ENCODE measurements at places on chromosomes 6 and 20.

DNA sequence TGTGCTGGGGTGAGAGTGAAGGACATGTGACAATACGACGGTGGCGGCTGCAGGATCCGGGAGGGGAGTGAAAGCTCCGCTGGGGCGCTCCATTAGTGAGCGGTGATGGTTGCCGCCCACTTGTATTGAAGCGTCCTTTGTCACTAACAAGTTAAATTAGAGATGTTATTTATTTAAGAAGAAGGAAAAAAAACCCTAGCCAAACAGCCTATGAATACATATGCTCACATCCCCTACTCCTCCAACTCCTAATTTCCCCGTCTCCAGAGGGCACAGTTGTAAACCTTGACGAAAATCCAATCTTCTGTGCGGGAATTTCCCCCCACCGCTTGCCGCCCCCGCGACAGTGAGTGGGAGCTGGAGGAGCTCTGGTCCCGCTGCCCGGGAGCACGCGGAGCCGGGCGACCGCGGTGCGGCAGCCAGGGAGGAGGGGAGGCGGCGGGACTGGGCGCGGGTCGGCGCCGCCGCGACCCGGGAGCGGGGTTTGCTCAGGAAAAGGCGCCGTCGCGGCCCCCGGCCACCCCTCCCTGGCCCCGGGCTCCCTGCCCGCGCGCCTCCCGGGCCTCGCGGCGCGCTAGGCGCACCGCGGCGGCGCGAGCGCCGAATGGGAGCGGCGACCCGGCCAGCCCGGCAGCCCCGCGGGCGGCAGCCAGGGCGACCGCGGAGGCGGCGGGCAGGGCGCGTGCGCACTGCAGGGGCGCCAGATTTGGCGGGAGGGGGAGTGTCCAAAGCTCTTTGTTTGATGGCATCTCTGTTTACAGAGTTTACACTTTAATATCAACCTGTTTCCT is at the start of gene MYB:
Gene MYB (plus strand): TSS at position 767 of the 791 bp plus-strand sequence. CDS start 206 bp downstream, outside the sequence.
- peaks cover 46% of the 10 kb centered on the region for H3K27me3 ChIP-seq
- no peaks in the 10 kb centered on the region for H3K36me3 ChIP-seq

DNA sequence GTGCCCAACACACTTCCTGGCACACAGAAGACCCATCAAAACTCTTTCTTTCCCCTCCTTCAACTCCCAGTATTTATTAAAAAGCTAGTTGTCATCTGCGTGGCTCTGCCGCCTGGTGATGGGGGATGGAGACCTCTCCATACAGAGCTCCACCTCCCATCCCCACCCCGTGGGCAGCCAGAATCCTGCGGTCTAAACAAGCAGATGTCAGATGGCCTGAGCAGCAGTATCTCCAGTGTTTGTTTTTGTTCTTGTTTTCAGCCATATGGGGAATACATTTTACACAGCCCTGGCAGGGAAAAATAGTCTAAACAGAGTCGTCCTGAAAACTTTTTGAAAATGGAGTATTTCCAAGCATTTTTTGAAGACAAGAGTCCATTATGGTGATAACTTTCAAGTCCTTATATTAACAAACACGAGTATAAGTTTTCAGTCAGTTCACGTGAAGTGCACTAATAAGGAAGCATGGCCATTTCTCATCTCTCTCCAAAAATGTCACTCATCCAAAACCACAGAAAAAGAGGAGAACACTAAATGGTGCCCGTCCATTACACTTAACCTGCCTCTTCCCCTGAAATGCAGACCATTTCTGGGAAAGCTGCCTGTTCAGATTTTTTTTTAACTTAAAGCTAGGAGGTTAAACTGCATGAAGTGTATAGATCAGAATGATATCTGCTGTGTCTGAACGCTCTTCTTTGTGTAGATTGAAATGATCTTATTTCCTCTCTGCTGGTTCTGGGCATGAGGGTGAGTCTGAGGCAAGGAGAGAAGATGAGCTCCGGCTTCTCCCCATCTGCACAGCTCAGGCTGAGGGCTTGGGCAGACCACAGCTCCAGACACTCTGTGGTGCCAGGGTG is 91.0 kb downstream of the TCP11 start:
- no peaks in the 10 kb centered on the region for H3K27me3 ChIP-seq
- H3K27ac ChIP-seq: no peak overlapping the region
- H3K36me3 ChIP-seq: no peaks in the 10 kb centered on the region
- H3K4me3 ChIP-seq: no peak overlapping the region

GRCh38 chr20:11987526-11987925 is 69.8 kb downstream of the BTBD3 start:
- no peak overlapping the region for H3K27ac ChIP-seq
- DNase-seq: no peak
- H3K27me3 ChIP-seq: no peaks in the 10 kb centered on the region
- no peaks in the 10 kb centered on the region for H3K36me3 ChIP-seq

DNA sequence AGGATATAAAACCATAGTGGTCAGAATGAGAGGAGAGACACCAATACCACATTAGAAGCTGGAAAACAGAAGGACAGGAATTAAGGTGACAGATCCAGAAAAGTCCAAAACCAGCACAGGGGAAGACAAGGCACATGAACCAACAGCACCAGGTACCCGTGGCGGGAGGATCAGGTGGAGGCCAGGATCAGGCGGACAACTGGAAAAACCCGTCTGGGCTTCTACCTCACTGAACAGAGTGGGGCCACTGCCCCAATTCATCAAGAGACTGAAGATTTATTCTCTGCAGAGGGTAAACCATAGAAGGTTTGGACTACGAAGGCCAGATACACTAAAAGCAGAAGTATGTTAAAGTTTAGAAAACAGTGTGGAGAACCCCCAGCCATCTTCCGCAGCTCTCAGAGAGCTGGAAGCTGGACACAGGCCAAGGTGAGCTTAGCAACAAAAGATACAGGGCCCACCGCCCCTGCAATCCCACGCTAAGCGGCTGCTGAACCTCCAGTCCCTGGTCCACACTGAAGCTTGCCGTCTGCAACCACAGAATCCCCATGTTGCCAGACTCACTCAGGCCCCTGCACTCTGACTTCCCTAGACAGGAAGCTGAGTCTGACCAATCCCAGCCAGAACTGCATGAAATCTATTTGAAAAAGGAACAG is 29.9 kb downstream of the ABHD12 start:
- H3K36me3 ChIP-seq: peaks cover 8% of the 10 kb centered on the region
- peak overlapping the region; percentile 33 for H3K4me3 ChIP-seq

DNA sequence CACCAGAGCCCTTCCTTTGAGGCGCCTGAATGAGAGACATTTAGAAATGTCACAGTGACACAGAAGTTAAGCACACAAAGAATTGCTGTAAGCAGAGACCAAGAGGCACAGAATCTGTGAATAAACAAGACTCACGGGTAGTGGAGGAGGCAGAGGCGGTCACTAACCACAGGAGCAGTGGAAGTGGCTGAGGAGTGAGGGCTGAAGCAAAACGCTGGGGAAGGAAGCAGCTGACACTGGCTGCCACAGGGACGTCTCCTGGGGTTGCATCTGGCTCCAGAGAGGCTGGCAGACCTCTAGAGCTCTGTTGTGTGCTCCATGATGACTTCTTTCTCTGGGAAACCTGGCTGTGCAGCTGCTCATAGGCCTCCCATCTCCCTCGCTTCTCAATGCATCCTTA is 65.0 kb upstream of the SLC2A12 start:
- H3K27ac ChIP-seq: no peak overlapping the region
- H3K36me3 ChIP-seq: no peaks in the 10 kb centered on the region

- no peak overlapping the region for H3K4me3 ChIP-seq
- no peaks in the 10 kb centered on the region for H3K4me1 ChIP-seq
- DNase-seq: no peak
- no peaks in the 10 kb centered on the region for H3K27me3 ChIP-seq
- no peak overlapping the region for H3K27ac ChIP-seq
Measured at GRCh38 chr6:105112577-105112976, 67.2 kb downstream of the POPDC3 start.

- H3K27ac ChIP-seq: peak overlapping the region; percentile 9
- peaks cover 32% of the 10 kb centered on the region for H3K36me3 ChIP-seq
- H3K4me1 ChIP-seq: peaks cover 18% of the 10 kb centered on the region
- no peak for DNase-seq
Measured at GRCh38 chr20:16528078-16528477, 45.2 kb downstream of the KIF16B start.

- H3K36me3 ChIP-seq: peaks cover 46% of the 10 kb centered on the region
- H3K4me3 ChIP-seq: no peak overlapping the region
- H3K27me3 ChIP-seq: no peaks in the 10 kb centered on the region
- no peak overlapping the region for H3K27ac ChIP-seq
- no peaks in the 10 kb centered on the region for H3K4me1 ChIP-seq
Measured at GRCh38 chr6:137202078-137202477, 17.1 kb downstream of the IFNGR1 start.

- H3K4me3 ChIP-seq: no peak overlapping the region
- peaks cover 4% of the 10 kb centered on the region for H3K4me1 ChIP-seq
- H3K27ac ChIP-seq: no peak overlapping the region
- no peaks in the 10 kb centered on the region for H3K27me3 ChIP-seq
Measured at GRCh38 chr6:56904068-56904467, 50.8 kb upstream of the BEND6 start.

- no peak for DNase-seq
- H3K36me3 ChIP-seq: peaks cover 6% of the 10 kb centered on the region
- peaks cover 20% of the 10 kb centered on the region for H3K4me1 ChIP-seq
- H3K27me3 ChIP-seq: no peaks in the 10 kb centered on the region
Measured at GRCh38 chr20:19923762-19924161, 93.4 kb upstream of the NAA20 start.

GRCh38 chr6:106383573-106383972 is 23.1 kb downstream of the CRYBG1 start:
- H3K4me1 ChIP-seq: no peaks in the 10 kb centered on the region
- no peak overlapping the region for H3K4me3 ChIP-seq
- H3K36me3 ChIP-seq: no peaks in the 10 kb centered on the region
- H3K27ac ChIP-seq: no peak overlapping the region
- no peak for DNase-seq
- H3K27me3 ChIP-seq: peaks cover 22% of the 10 kb centered on the region

- peaks cover 54% of the 10 kb centered on the region for H3K4me1 ChIP-seq
- DNase-seq: no peak
- H3K27ac ChIP-seq: peak overlapping the region; percentile 88
- no peaks in the 10 kb centered on the region for H3K27me3 ChIP-seq
Measured at GRCh38 chr6:75608956-75609533, 7.4 kb downstream of the SENP6 start.

GRCh38 chr20:44664131-44664530 is 12.6 kb upstream of the ADA start:
- H3K4me3 ChIP-seq: no peak overlapping the region
- H3K27ac ChIP-seq: peak overlapping the region; percentile 23
- no peak for DNase-seq
- H3K36me3 ChIP-seq: no peaks in the 10 kb centered on the region
- no peaks in the 10 kb centered on the region for H3K4me1 ChIP-seq
- no peaks in the 10 kb centered on the region for H3K27me3 ChIP-seq

DNA sequence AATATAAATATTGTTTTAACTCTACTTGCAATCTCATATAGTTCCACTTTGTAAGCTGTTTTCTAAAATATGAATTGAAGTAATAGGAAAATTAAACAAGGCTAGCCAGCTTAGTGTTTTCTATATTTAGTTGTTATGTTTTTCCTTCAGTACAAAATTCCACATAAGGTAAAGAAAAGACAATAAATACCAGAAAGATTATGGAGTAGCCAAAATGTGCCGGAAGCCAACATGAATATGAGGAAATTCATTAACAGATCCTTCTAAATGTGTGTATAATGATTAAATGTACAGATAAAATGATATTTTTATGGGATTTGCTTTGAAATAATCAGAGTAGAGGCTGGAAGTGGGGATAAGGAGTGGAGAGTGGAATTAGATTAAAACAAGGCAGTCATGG is 52.5 kb upstream of the COL21A1 start:
- peaks cover 10% of the 10 kb centered on the region for H3K4me1 ChIP-seq
- no peak overlapping the region for H3K27ac ChIP-seq
- H3K36me3 ChIP-seq: no peaks in the 10 kb centered on the region

DNA sequence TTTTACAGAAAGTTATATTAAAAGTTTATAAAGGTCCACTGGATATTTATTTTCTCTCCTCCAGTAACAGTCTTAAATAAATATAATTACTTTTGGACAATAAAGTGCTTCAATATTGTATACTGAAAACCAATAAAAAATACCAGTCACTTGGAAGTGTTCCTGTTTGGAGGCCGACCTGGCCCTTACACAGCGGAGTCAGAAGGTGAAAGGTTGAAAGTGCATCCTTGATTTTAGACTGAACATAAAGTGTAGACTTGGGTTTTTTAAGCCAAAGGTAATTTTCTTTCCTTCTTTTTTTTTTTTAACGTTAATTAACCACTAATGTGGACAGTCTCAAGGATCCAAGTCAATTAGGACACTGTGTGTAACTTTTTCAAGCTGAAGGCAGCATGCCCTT is 152.3 kb upstream of the TBX18 start:
- no peaks in the 10 kb centered on the region for H3K36me3 ChIP-seq
- H3K4me3 ChIP-seq: no peak overlapping the region
- peaks cover 5% of the 10 kb centered on the region for H3K27me3 ChIP-seq
- H3K4me1 ChIP-seq: no peaks in the 10 kb centered on the region
- no peak overlapping the region for H3K27ac ChIP-seq
- DNase-seq: no peak

- DNase-seq: no peak
- no peaks in the 10 kb centered on the region for H3K27me3 ChIP-seq
- no peaks in the 10 kb centered on the region for H3K4me1 ChIP-seq
- no peak overlapping the region for H3K27ac ChIP-seq
- H3K4me3 ChIP-seq: no peak overlapping the region
Measured at GRCh38 chr6:110741517-110741916, 73.8 kb downstream of the CDK19 start.

- no peak overlapping the region for H3K4me3 ChIP-seq
- H3K27me3 ChIP-seq: peaks cover 15% of the 10 kb centered on the region
- H3K4me1 ChIP-seq: no peaks in the 10 kb centered on the region
- H3K36me3 ChIP-seq: no peaks in the 10 kb centered on the region
- H3K27ac ChIP-seq: no peak overlapping the region
- no peak for DNase-seq
Measured at GRCh38 chr20:64236137-64237088, 19.1 kb upstream of the PCMTD2 start.

DNA sequence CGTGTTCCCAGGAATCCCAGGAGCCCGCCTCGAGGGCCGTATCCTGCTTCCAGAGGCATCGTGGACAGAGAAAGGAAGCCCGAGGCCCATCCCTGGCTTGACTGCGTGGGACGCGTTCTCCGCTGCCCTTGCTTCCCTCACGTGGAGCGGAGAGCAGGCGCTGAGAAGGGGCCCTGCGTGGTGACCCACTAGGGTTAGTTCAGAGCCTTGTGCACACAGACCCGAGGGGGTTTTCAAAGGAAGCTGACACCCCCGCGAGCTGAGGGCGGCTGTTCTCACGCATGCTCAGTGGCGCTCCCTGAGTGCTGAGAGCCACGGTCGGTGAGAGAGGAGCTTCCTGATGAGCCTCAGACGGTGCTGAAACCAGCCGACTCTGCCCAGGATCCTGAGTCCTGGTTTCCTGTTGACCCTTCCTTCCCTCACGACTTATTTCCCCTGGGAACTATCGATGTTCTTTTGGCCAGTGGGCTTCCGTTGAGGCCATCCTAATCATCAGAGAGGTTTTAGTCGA is 28.9 kb upstream of the CCR6 start:
- no peak overlapping the region for H3K4me3 ChIP-seq
- no peaks in the 10 kb centered on the region for H3K27me3 ChIP-seq
- no peak overlapping the region for H3K27ac ChIP-seq

DNA sequence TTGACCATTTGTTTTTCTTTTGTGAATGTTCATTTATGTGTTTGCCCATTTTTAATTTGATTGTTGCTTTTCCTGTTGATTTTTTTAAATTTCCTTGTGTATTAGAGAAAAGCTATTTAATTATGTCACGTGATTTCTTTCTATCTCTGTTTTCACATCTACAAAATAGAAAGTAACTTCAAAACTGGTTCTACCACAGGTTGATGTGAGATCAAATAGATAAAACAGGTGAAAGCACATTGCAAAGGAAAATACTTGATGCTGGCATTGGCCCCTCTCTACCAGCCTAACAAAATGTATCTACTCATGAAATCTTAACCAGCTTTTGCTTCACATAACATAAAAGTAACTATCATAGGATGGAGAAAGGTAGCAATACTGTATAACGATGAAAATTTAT is 129.2 kb downstream of the TMEM242 start:
- peaks cover 6% of the 10 kb centered on the region for H3K4me1 ChIP-seq
- peaks cover 39% of the 10 kb centered on the region for H3K36me3 ChIP-seq
- no peak overlapping the region for H3K4me3 ChIP-seq
- DNase-seq: no peak

All from mesothelial cell of epicardium (in vitro differentiated cells).